ENCODE measurements at places on chromosomes 11 and 22. TPM values are rescaled to one million over a fixed set of nuclear protein-coding genes. Genes with fewer than 3 reads are reported as not detected.

The GLYATL2 gene
- 1.3 TPM for total RNA-seq

The UPK3A gene
- not detected for total RNA-seq

The ASCL2 gene
- not detected for total RNA-seq

The MMP27 gene
- total RNA-seq, result not detected

The AGBL2 gene
- 0.17 TPM for total RNA-seq

The CYP2D6 gene
- total RNA-seq, result 0.17 TPM

The EIF3L gene
- 409 TPM for total RNA-seq

The PRR33 gene
- not detected for total RNA-seq

The KLHDC7B gene
- 0.17 TPM for total RNA-seq

The POU2F3 gene
- total RNA-seq, result not detected

The CECR2 gene
- total RNA-seq, result 0.15 TPM

The RASGRP2 gene
- 0.15 TPM for total RNA-seq

The LMF2 gene
- total RNA-seq, result 86.4 TPM

The OR8D4 gene
- total RNA-seq, result not detected

The NECTIN1 gene
- total RNA-seq, result 4.0 TPM

The GLYAT gene
- not detected for total RNA-seq

The LRP4 gene
- total RNA-seq, result 1.2 TPM

The OR6A2 gene
- not detected for total RNA-seq

The TRIM29 gene
- total RNA-seq, result not detected

The FREY1 gene
- total RNA-seq, result 0.34 TPM
